ENCODE measurements at places on chromosomes 2 and 18. TPM values are rescaled to one million over a fixed set of nuclear protein-coding genes. Genes with fewer than 3 reads are reported as not detected.

GRCh38 chr18:76370201-76370600, 124.8 kb downstream of the ZNF516 start:
- DNase-seq, result peak; percentile 51

DNA sequence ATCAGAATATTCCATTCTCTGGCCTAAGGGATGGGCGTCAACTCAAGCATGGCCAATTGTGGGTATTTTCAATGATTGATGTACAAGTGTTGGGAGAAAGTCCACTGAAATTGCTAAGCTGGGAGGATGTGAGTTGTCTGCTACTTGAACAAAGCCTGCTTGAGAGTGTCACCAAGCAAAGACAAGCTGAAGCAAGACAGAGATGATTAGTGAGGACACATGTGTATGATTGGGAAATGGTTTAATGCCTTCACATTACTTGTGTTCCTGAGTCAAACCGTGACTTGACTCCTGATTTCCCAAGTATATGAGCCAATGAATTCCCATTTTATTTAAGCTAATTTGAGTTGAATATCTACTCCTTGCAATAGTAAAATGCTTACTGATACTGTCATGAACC, 23.7 kb upstream of the NRP2 start:
- no peak for DNase-seq

The FECH gene
- 42.4 TPM for total RNA-seq

The CNGA3 gene
- total RNA-seq, result 8.6 TPM

The SCG2 gene
- total RNA-seq, result 13.4 TPM

The PCARE gene
- not detected for total RNA-seq

- no peak for DNase-seq
These were observed 35.6 kb downstream of the VWA3B start for GRCh38 chr2:98122524-98122923.

- no peak for DNase-seq
These were observed 460.5 kb downstream of the TGIF1 start for GRCh38 chr18:3910512-3910911.

The AMER3 gene
- not detected for total RNA-seq

DNA sequence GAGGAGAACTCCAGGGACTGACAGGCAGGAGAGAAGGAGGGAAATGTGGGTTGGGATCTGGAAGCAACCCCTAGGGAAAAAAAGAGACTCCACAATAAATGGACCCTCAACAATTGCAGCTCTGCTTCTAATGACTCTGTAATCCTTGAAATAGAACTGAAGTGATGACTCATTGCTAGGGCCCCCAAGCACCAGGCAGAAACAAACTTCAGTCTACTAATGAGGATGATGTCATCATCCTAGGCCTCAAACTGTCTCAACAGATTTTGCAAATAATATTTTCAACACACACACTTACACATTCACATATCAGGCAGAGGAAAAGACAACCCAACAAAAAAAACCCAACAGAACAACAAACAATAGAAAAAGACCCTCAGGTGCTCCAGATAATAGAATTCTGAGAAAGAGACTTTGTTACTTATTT, 143.3 kb downstream of the HDAC4 start:
- peak; percentile 62 for DNase-seq

The C2orf66 gene
- total RNA-seq, result not detected
